ENCODE measurements at places on chromosomes 7 and 10. TPM values are rescaled to one million over a fixed set of nuclear protein-coding genes. Genes with fewer than 3 reads are reported as not detected.

The NFE2L3 gene
- 13.3 TPM for total RNA-seq

The FKBP9 gene
- 33.9 TPM for total RNA-seq

The SPDYE8 gene
- total RNA-seq, result 0.25 TPM

The ZNF789 gene
- total RNA-seq, result 19.2 TPM

The NPFFR1 gene
- total RNA-seq, result 1.5 TPM

The RAPGEF5 gene
- total RNA-seq, result 64.7 TPM

The SYT15 gene
- 0.49 TPM for total RNA-seq

The CYP2C9 gene
- total RNA-seq, result 0.25 TPM

The HOXA13 gene
- not detected for total RNA-seq

The UNC5B gene
- 4.2 TPM for total RNA-seq

The FBH1 gene
- total RNA-seq, result 38.8 TPM

The THNSL1 gene
- total RNA-seq, result 12.3 TPM

The PDZD7 gene
- 3.2 TPM for total RNA-seq

The FZD8 gene
- total RNA-seq, result 16.0 TPM

The GRID1 gene
- 8.6 TPM for total RNA-seq

The IRF5 gene
- 1.5 TPM for total RNA-seq

The PCGF6 gene
- 7.6 TPM for total RNA-seq

The PRRT4 gene
- total RNA-seq, result 3.7 TPM

The PNLIP gene
- not detected for total RNA-seq

The ACSM6 gene
- total RNA-seq, result not detected

The CDH23 gene
- total RNA-seq, result 3.4 TPM

The CALML3 gene
- not detected for total RNA-seq

The MUC12 gene
- total RNA-seq, result not detected
